Activated T-cell treated with anti-CD3 and anti-CD28 coated beads, Interleukin-2, amount 50 U/mL, for 24 hours (primary cell): ENCODE measurements at places on chromosomes 3 and 15.

GRCh38 chr3:40976241-40976640 is 223.1 kb upstream of the CTNNB1 start:
- DNase-seq: no peak

DNA sequence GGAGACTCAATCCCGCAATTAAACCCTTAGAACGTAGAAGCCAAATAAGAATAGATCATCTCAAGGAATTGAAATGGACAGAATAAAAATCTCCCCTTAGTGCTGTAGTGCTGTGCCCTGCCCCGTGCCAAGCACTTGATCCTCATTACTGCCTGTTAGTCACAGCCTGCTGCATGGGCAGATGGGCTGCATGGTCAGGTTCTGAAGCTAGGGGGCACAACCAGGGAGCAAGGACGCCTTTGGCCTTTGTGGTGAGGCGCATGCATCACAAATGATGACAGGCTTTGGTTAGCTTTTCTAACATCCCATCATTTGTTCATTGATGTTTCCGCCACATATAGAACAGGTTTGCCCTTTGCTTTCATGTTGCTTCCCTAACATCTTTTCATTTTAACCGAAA is 336.3 kb upstream of the ADAMTS9 start:
- no peak for DNase-seq

DNA sequence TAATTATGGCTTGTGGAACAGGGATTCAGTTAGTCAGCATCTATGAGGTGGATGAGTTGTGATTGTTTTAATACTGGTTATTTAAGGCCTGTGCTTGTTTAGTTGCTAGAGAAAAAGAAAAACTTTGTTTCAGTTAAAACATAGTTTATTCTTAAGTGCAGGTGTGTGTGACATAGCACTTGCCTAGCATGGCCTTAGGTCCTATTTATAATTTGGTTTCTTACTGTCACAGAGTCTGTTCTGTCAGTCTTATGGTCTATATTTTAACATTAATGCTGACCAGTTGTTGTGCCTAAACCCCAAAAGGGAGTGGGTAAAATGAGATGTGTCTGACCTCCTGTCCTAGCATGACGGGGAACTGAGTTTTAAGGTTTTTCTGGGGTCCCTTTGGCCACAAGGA is 486.3 kb downstream of the ZIC1 start:
- DNase-seq: no peak

GRCh38 chr15:52102463-52102862 is 10.1 kb downstream of the BCL2L10 start:
- no peak for DNase-seq

DNA sequence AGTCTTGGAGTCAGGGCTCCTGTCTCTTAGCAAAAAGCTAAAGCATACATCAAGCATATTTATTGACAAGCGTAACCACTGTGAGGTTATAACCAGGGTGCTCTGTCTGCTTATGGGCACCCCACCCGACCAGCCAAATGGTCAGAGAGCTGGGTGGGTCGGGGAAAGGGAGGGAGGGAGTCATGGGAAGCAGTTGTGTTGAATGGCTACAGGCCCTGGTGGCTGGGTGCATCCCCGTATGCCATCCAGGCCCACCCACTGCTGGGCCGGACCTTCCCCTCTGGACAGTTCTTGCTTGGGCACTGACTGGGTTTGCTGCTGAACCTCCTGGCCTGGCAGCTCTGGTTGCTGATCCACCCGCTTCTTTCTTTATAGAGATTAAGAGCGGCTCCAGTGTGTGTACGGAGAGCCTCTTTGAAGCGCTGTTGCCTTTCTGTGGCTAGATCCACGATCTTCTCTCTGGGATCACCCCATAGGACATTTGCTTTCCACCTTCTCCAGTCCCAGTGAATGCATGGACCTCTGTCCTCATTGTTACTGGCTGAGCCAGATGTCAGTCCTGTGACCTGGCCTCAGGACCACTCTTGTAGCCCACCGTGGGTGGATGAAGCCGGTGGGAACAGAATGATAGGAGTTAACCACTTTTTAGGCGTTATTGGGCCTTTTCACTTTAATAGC is 59.6 kb downstream of the SMAD3 start:
- DNase-seq: peak; percentile 27

DNA sequence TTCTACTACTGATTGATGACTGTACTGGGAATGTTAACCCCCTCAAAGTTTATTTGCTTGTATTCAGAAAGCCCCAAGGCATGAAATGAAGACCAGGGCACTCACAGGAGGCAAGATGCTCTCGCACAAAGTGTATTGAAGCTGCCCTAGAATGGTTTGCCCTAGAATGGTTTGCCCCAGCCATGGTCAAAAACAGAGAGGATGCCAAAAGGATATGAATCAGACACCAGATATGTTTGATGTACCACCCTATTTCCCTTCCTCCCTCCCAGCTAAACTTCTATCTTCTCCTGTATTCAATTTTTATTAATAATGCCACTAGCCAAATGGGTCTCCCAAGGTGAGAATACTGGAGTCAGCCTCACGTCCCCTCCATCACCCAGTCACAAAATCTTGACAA is 101.3 kb downstream of the TMCO5A start:
- DNase-seq: no peak

- DNase-seq: no peak
Observed at GRCh38 chr3:48696156-48696555, 10.4 kb upstream of the NCKIPSD start.

DNA sequence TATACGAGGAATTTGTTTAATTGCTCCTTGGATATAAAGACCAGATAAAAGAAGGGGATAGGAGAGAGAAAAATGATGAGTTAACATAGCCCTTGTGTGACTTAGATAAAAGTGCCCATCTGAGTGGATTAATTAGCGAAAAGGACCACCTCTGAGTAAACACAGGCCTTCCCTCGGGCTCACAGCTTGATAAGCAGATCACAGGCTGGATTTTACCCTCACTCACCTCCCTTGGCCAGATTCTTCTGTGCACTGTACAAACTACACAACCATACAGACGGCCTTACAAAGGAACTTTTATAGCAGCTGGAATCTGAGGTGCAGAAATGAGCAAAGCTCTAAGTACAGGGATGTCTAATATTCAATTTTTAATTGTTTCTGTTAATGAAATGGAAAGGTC is 112.4 kb upstream of the STT3B start:
- DNase-seq: no peak
